Osteoblast (primary cell): ENCODE measurements at places on chromosomes 4 and X. TPM values are rescaled to one million over a fixed set of nuclear protein-coding genes. Genes with fewer than 3 reads are reported as not detected.
A peak's percentile ranks its signal among the peaks of the same experiment; 100 is the strongest.

DNA sequence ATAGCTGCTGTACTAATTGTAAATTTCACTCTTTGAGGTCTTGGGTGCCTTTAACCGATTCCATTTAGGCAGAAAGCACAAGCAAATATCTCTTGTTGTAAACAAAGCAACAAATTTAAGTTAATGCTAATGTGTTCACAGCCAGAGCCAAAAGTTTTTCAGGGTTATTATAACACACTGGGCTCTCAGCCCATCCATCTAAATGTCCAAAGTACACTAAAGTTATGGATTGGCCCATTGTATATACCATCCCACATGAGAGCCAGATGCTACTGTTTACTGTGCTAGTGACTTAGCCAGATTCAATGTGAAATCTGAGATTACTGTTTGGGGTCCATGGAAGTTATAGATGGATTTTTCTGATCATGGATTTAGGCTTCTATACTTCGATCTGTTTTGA lies 186.7 kb downstream of the LARP7 start:
- DNase-seq = no peak

GRCh38 chrX:153519569-153520286 lies 2.3 kb downstream of the ATP2B3 start:
- peak; percentile 99 for DNase-seq

DNA sequence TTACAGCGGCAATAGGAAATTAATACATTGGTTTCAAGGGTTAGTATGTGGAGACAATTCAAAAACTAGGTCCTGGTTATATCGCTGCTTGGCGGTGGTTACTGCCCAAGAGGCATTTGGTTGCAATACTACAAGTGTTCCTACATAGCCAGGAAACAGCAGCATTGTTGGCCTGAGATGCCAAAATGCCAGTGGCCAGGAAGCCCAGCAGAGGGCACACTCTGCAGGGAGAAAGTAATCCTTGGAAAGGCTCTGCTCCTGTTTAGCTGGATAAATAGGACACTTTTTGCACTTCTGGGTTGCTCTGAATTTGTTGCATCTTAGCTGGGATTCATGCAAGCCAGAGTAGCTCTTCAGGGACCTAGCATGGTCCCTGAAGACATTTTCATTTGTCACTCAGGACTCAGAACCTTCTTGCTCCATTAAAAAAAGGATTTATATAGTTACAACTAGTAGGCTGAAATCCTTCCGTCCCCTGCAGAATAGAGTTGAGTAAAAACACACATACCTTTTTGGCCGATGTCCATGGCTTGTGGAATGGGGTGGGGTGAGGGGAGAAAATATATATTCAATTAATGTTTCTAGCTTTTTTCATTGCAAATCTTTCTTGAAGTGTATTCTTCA lies 8.1 kb upstream of the GPR119 start:
- DNase-seq = peak; percentile 72

- DNase-seq = no peak
These were observed 17.2 kb upstream of the ARSJ start for GRCh38 chr4:113996599-113997177.

BMP3 gene
- total RNA-seq = not detected in 2 replicates

GRCh38 chrX:93422693-93423092 lies 250.7 kb downstream of the NAP1L3 start:
- DNase-seq = peak; percentile 60

- no peak for DNase-seq
These were observed 315.2 kb downstream of the GRID2 start for GRCh38 chr4:92618968-92619367.

DNA sequence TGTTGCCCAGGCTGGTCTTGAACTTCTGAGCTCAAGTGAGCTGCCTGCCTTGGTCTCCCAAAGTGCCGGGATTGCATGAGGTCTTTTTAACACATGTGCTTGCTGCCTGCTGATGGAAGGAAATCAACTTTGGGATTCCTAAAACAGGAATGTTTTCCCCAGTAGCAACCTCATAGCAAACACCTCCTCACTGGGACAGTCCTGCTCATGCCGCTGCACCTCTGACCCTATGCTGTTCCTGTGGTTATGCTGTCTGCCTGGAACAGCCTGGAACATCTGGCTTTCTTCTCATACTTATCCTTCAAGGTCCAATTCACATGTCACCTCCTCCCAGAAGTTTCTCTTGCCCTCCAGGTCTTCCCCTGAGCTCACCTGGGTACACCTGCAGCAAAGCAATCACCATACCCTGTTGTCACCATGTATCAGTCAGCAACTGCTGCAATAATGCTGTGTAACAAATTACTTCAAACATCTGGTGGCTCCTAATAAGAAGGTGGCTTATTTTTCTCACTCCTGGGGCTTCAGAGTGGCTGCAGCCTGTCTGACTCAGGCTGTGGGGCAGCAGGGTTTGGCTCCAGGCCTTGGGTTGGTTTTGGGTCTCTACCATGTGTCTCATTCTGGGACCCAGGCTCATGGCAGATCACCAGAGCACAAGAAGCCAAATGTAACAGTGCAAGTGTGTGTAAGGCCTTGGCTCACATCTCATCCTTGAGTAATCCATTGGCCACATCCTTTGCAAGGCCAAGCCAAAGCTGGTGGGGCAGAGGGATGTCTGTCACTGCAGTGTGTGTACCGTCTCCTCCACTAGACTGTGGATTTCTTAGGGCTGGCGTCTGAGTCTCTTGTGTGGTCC lies 59.4 kb upstream of the SORCS2 start:
- peak; percentile 81 for DNase-seq
